Effector CD8-positive, alpha-beta T cell (primary cell): ENCODE measurements at places on chromosomes 4 and X.

DNA sequence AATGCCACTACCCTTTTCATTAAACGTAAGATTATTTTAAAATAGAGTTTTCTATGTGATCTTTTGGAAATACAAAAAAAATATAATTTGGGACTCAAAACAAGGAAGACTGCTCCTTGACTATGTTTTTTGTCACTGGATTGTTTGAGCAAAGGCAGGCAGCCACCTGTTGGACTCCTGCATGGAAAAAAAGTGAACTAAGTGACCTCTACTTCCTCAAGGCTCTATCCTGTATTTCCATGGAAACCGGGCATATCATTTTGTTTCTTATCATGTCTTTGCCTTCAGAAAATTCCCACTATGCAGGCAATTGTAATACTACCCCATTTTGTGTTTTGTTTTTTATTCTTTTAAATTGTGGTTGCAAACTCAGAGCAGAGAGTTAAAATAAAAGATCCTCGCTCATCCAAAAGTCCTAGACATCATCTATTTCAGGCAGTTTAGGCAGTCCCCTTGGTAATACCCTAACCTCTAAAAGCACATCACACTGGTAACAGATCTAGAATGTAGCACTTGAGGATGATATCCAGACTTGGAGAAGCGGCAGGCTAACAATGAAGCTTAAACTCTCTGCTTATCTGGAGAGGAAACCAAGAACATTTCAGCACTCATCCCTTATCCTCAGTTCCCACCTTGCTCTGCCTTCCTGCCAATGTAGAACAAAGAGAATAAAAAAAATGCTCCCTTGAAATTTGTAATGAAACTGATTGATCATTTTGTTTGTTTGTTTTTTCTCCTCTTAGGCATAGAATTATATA lies 165.7 kb downstream of the BANK1 start:
- no peak for DNase-seq

- DNase-seq = no peak
These were observed 165.9 kb upstream of the NDST4 start for GRCh38 chr4:115279330-115279729.

- no peak for DNase-seq
These were observed 34.0 kb upstream of the BRS3 start for GRCh38 chrX:136453771-136454170.

DNA sequence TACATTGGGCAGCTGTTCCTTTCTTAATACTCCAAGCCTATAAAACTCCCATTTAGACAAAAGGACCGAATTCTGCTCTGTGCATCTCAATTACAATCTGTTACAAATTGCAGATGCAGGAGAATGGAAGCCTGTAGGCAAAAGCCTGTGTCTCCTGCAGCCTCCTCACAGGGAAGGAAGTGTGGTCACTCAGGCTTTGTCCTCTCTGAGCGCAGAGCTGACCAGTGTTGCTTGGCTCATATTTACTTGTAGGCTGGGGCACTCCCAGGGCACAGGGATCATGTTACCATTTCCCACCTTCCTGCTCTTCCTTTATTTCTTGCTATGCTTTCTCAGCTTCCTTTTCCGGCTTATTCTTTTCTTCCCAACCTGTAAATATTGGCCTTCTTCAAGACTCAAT lies 15.7 kb downstream of the SUPT20HL2 start:
- no peak for DNase-seq

GRCh38 chrX:39716401-39716800 lies 381.4 kb downstream of the BCOR start:
- no peak for DNase-seq

- DNase-seq = no peak
These were observed 134.7 kb downstream of the DCLK2 start for GRCh38 chr4:150212927-150213326.

- DNase-seq = no peak
These were observed 100.7 kb upstream of the MAMLD1 start for GRCh38 chrX:150262456-150262855.

- no peak for DNase-seq
These were observed 1.6 kb downstream of the SLC35A2 start for GRCh38 chrX:48909703-48910294.

DNA sequence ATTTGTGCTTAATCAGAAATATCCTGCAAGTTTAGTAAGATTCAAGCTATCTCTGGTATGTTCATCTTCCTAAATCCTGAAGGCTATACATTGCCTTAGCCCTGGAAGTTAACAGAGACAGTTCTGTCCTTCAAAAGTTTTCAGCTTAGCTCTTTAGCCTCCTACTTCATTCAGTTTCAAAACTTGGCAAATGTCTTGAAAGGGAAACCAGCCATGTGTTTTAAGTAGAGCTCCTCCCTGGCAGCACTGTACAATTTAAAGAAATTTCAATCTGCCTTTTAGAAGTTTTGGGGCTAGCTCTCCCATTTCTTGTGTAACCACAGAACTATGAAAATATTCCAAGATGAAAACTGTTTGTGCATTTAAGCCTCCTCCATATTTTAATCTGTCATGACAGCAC lies 47.0 kb downstream of the FANCB start:
- DNase-seq = no peak

GRCh38 chrX:106898462-106898861 lies 4.7 kb downstream of the RIPPLY1 start:
- no peak for DNase-seq

DNA sequence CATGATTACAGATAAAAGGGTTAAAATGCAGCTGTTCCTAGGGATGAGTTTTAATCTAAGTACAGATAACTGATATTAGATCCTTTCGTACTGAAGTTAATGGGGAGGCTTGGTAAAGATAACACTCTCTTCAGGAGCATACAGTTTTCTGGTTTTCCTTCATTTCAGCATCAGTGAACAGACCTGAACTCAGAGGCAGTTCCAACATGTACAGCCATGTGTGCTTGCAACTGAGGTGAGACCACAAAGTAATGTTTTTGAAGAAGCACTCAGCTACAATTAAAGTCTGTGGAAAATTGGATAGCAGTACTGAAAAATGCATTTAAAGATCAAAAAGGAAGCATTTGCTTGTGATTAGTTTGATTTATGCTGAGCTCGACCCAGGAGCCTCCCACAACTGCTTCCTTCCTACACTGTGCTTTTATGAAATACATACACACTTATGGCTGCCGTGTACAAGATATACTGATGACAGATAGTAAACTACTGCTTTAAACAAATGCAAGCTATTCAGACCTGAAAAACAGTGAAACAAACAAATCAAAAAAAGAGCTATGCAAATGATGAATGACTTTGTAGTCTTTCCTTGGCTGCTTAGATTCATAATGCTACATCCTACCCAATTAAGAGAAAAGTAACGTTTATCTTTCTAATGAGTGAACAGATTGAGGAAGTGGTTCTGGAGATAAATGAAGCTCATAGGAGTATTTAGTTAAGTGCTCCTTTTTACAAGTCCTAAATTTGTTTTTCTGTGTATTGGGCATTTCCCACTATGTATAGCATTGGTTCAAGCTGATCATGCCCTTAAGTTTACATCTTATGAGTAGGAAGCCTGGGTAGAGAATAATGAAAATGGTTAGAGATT lies 68.4 kb downstream of the PDLIM5 start:
- no peak for DNase-seq

- DNase-seq = no peak
These were observed 453.0 kb downstream of the PCDH11X start for GRCh38 chrX:92232182-92232581.

DNA sequence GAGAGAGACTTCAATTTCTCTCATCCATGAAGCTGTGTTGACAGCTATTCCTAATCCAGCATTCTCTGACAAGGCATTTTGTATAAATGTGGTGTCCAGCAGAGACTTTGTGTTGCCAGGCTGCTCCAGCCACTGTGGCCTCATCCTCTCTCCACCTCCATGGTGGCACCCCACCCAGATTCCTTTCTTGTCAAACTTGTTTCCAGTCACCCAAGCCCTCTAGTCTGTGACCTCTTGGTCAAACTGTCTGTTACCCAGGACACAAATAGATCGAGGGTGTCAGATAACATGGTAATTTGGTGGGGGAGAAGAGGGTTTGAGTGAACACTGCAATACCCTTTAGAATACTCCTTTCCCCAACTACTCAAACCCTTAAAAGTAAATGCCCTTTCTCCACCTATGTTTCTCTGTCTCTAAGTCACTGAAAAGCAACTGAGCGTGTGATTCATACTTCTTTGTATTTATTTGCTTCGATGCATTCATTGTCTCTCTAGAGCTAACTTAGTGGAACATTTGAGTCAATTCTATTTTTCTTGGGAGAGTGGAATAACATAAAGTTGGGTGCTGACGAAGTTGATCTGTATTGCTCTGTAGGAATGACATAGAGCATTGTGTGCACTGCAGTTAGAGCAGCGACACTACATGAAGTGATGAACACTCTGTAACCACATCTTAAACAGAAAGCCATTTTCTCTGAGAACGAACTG lies 13.7 kb downstream of the PITX2 start:
- no peak for DNase-seq

DNA sequence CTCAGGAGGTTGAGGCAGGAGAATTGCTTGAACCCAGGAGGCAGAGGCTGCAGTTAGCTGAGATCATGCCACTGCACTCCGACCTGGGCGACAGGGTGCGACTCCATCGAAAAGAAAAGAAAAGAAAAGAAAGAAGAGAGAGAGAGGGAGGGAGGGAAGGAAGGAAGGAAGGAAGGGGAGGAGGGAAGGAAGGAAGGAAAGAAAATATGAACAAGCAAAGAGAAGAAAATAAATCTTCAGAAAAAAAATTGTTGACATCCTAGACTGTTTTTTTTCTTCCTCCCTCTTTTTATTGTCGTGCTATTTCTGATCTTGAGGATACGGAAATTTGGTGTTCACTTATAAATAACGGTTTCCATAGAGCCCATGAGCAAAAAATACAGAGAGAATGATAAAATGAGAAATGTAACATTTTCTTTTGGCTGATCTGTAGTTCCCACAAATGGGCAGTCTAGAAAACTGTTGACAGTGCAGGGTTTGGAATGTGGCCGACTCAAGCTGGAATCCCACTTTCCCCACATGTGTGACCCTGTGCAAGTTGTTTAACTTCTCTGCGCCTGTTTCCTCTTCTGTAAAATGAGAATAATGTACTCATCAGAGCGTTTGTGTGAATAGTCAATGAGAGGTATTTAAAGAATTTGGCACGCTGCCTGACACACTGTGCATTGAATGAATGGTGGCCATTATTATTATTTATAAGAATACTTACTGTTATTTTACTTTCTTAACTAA lies 19.4 kb downstream of the SORBS2 start:
- DNase-seq = no peak

GRCh38 chrX:38891641-38892413 lies 90.6 kb downstream of the MID1IP1 start:
- DNase-seq = no peak

DNA sequence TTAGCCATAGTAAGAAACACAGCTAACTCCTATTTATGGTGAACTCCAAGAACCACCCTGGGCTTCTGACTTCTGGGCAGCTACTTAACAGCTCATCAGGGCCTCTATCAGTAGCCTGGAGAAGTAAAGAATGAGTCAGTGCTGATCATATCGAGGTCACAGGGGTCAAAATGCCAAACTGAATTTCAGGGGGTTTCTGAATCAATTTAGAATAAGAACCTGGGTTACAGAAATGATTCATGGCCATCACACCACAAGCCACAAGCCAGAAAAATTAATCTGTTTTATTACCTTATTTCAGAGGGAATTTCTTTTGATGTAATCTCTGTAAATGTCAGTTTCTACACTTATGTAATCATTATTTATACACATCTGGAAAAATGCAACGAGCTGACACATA lies 64.4 kb downstream of the CHST7 start:
- DNase-seq = no peak

GRCh38 chrX:23548164-23548563 lies 119.1 kb upstream of the PRDX4 start:
- no peak for DNase-seq

DNA sequence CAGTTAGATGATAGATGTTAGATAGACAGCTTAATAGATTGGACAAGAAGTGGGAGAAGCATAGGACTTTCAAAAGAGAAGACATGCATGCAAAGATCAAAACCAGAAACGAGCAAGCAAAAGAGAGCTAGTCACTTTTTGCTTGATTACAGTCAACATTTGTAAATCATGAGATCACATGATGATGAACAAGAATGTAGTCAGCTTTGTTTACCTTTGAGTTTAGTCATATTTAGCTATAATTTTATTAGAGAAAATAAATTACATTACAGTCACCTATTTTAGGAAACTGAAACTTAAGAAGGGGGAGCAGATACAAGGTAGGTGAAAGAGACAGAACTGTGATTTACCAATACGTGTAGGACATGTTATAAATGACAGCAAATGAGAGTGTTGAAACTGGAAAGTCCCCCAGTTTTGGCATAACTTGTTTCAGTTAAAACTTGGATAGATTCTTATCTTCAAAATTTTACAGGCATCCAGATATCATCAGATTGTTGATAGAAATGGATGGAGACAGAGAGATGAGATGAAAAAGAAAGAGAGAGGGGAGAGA lies 1083.1 kb upstream of the PCDH10 start:
- DNase-seq = no peak

GRCh38 chr4:127036296-127036695 lies 596.5 kb upstream of the INTU start:
- no peak for DNase-seq

DNA sequence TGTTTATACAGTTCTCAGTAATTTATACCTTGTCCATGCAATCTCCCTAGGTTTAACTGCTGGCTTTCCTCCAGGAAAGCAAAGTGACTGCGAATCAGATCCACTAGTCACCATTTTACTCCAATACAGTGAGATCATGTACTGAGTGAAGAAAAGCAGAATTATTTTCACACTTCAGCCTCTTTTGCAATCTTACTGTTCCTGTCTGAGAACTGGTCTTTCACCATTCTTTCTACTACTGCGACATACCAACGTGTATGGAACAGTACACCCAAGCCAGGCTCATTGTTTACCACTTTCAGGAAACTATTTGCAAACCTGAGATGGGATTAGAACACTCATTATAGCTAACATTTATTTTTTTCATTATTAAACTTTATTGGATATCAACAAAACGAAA lies 8.0 kb upstream of the MSL3 start:
- no peak for DNase-seq

DNA sequence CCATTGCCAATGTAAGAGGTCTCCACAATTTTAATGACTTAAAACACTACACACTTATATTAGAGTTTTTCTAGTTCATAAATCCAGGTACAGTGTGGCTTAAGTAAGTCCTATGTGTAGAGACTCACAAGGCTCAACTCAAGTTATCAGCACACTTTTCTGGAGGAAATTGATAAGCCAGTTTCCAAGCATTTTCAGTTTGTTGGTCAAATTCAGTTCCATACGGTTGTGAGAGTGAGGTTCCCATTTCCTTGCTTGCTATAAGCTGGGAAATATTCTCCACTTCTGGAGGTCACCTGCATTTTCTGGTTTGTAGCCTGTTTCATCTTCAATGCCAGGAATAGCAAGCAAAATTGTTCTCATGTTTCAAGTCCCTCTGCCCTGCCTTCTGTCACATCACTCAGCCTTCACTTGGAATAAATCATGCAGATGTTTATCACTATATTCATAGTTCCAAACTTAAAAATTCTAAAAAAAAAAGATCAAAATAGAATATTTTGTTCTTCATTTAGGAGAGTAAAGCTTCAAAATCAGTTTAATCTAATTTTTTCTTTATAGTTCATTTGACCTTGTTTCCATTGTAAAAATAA lies 1137.5 kb upstream of the INTU start:
- no peak for DNase-seq
